ENCODE measurements at places on chromosomes 11 and 22.

DNA sequence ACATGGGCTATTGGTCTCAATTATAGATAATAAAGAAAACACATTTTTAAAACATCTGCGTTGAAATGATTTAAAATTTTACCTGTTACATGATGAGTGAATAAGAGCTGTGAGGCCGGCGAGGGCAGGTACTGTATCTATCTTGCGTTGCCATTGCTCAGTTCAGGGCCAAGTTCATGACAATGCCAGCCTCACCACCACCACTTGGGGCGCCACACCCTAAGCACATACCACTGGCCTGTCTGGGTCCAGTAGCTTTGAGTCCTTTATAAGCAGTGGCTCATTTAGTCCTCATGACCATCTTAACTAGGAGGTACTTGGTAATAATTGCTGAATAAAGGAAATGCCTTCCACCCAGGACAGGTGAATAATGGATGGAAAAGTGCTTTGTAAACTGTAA, 14.5 kb upstream of the MB start:
- no peak for DNase-seq
- no peaks in the 10 kb centered on the region for H3K36me3 ChIP-seq
- peaks cover 5% of the 10 kb centered on the region for H3K4me1 ChIP-seq
- no peak overlapping the region for H3K4me3 ChIP-seq
- no peak overlapping the region for H3K27ac ChIP-seq

DNA sequence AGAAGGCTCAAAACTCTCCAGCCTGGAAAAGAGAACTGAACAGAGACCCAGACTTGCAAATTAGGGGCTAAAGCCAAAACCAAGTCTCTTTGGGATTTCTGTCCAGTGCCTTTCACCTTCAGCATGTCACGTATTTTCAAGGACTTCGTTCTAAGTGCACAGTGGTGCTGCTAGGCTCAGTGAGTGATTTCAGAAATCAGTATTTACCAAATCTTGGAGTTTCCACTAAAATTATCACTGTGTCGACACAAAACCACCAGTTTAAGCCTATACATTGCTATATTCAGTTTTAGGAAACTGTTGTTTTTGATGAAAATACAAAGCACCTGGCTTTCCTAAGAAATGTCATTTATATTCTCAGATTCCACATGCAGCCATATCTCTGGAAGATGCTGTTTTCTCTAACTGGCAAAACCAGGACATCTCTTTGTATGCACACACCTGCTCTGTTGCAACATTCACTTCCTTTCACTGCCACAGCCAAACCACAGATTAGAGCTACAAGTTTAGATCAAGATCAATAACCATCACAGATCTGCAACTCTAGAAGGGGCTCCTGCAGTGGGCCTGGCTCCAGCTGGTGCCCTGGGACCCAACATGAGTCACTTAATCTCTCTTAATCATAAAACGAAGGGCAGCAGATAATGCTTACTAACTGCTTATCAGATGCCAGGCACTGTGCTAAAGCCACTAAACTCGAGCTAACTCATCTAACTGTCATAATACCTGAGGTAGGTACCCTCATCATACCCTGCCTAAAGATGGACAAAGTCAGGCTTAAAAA, 22.3 kb downstream of the SMCO4 start:
- no peak overlapping the region for H3K4me3 ChIP-seq
- H3K36me3 ChIP-seq = no peaks in the 10 kb centered on the region
- DNase-seq = no peak
- H3K4me1 ChIP-seq = peaks cover 16% of the 10 kb centered on the region
- no peak overlapping the region for H3K27ac ChIP-seq

- no peaks in the 10 kb centered on the region for H3K4me1 ChIP-seq
- no peak overlapping the region for H3K27ac ChIP-seq
- no peak for DNase-seq
- no peaks in the 10 kb centered on the region for H3K27me3 ChIP-seq
Measured at GRCh38 chr22:27226666-27227065, 569.3 kb downstream of the MIAT start.

- no peak for DNase-seq
- H3K27ac ChIP-seq = no peak overlapping the region
- H3K36me3 ChIP-seq = no peaks in the 10 kb centered on the region
Measured at GRCh38 chr11:119504371-119504770, 81.4 kb upstream of the THY1 start.

GRCh38 chr11:75760710-75761493, 7.7 kb upstream of the DGAT2 start:
- H3K36me3 ChIP-seq = no peaks in the 10 kb centered on the region
- DNase-seq = no peak
- no peaks in the 10 kb centered on the region for H3K4me1 ChIP-seq
- H3K27me3 ChIP-seq = no peaks in the 10 kb centered on the region
- H3K4me3 ChIP-seq = no peak overlapping the region

DNA sequence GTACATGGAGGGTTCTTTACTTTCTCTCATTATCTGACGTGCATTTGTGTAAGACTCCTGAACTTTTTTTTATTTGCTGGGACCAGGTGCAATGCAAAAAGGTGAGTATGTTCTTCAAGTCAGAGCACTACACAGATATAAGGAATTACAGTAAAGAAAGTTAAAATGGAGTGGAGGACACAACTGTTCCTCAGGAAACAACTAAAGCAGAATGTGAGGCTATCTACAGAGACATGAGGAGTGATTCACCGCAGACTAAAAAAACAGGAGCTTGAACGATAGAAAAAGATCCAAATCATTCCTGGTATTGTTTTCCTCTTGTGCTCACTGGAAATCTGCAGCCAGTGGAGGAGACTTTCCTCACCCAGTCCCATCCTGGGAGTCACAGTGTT, 106.2 kb downstream of the ABTB2 start:
- H3K4me1 ChIP-seq = peaks cover 42% of the 10 kb centered on the region
- DNase-seq = no peak
- H3K4me3 ChIP-seq = no peak overlapping the region
- no peak overlapping the region for H3K27ac ChIP-seq
- no peaks in the 10 kb centered on the region for H3K27me3 ChIP-seq

DNA sequence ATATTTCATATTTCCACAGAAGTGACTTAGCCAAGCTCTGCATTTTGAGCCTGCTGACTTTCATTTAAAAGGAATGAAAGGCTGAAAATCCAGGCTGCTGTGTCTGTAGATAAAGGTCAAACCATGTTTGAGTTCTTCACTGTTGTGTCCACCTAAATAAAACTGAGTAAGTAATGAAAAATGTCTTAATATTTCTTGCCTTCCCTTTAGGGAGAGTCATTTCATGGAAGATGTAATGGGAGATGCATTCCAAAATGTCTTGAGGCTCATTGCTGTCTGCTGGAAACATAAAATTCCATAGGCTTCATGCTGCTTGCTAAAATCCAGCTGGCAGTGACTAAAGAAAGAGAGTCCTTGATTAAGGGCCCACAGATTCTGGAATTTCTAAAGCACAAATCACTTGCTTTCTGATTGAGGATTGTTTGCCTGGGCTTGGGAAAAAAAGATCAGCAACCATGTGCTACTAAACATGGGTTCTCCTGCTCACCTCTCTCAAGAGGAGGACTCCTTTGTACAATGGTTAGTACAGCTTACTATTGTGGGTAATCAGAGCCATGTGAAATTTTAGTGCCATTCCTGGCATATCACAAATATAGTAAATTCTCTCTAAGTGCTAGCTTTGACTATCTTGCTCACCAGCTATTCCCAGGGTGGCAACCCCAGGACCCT, 56.9 kb downstream of the PANX1 start:
- no peak for DNase-seq
- H3K27ac ChIP-seq = no peak overlapping the region
- no peak overlapping the region for H3K4me3 ChIP-seq
- H3K4me1 ChIP-seq = no peaks in the 10 kb centered on the region
- peaks cover 9% of the 10 kb centered on the region for H3K36me3 ChIP-seq

DNA sequence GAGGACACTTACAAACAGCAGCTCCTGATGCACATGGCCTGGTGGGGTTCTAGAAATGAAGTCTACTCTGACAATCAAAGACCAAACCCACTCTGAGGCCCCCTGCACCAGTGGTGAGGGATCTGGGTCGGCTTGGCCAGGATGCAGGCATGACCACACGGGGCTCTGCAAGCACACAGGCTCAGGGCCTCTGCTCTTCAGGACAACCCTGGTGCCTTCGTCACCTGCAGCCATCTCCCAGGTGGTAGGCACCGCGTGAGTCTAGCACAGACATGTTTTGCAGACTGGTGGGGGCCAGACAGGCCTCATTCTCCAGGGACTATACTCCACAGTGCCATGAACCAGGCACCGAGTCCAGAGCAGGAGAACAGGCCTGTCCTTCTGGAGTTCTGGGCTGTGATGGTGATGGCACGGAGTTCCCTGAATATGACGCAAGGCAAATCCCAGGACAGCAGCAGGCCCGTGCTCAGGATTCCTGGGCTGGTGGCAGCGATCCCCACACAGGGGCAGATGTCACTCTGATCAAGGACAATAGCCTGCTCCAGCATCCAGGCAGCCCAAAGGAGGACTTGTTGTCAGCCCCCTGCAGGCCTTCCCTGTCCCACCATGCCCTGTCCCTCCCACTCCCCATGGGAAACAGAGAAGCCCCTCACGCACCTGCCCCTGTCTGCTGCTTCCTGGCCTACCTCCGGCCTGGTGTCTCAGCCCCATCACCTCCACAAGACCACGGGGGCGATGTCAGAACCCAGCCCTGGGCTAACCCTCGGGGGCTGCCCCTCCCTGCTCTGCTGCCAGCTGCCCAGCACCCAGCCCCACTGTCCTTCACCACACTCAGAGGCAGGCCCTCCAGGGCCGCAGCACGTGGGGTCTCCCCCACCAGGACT, 36.1 kb downstream of the GNB1L start:
- H3K4me1 ChIP-seq = no peaks in the 10 kb centered on the region
- no peaks in the 10 kb centered on the region for H3K36me3 ChIP-seq
- no peak overlapping the region for H3K4me3 ChIP-seq
- H3K27ac ChIP-seq = no peak overlapping the region

DNA sequence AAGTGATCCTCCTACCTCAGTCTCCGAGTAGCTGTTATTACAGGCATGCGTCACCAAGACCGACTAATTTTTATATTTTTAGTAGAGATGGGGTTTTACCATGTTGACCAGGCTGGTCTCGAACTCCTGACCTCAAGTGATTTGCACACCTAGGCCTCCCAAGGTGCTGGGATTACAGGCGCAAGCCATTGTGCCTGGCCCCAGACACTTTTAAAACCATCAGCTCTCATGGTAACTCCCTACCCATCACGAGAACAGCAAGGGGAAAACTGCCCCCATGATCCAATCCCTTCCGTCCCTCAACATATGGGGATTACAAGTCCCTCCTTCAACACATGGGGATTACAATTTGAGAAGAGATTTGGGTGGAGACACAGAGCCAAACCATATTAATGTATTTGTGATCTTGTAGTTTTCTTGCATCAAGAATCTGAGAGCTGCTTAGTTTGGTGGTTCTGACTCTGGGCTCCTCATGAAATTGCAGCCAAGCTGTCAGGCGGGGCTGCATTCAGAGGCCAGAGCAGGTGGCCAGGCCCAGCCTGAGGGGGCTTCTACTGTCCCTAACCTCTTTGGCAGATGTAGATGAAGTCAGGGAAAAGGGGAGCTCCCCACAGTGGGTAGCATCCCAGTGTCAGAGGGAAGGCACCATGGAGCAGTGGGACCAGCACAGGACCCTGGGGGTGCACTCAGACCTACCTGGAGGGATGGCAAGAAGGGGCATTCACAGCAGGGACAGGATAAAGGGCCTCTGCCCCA, 31.2 kb upstream of the PRAME start:
- no peaks in the 10 kb centered on the region for H3K4me1 ChIP-seq
- H3K4me3 ChIP-seq = no peak overlapping the region
- no peaks in the 10 kb centered on the region for H3K27me3 ChIP-seq
- no peak overlapping the region for H3K27ac ChIP-seq
- DNase-seq = no peak

- DNase-seq = no peak
- H3K4me1 ChIP-seq = no peaks in the 10 kb centered on the region
- no peak overlapping the region for H3K27ac ChIP-seq
- no peaks in the 10 kb centered on the region for H3K27me3 ChIP-seq
- H3K4me3 ChIP-seq = no peak overlapping the region
- no peaks in the 10 kb centered on the region for H3K36me3 ChIP-seq
Measured at GRCh38 chr11:96483374-96483955, 93.7 kb downstream of the JRKL start.

DNA sequence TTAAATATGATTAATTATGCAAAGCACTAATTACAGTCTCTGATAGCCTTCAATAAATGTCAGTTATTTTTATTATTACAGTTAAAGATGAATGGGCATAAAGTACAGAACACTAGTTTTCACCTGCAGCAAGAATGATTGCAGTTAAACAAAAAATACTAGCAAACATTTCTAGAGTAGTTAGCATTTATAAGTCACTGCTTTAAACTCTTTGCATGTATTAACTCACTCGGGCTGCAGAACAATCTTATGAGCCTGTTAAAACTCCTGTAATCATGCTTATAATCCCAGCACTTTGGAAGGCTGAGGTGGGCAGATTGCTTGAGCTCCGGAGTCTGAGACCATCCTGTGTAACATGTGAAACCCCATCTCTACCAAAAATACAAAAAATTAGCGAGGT, 14.8 kb downstream of the OR51B4 start:
- no peak overlapping the region for H3K4me3 ChIP-seq
- H3K27ac ChIP-seq = no peak overlapping the region
- no peaks in the 10 kb centered on the region for H3K36me3 ChIP-seq
- H3K4me1 ChIP-seq = no peaks in the 10 kb centered on the region
- no peak for DNase-seq

All from effector memory CD4-positive, alpha-beta T cell (primary cell).